ENCODE measurements at places on chromosomes 3 and 15. TPM values are rescaled to one million over a fixed set of nuclear protein-coding genes. Genes with fewer than 3 reads are reported as not detected.
A peak's percentile ranks its signal among the peaks of the same experiment; 100 is the strongest.

Gene LIPH
- total RNA-seq, result 47.9 TPM

DNA sequence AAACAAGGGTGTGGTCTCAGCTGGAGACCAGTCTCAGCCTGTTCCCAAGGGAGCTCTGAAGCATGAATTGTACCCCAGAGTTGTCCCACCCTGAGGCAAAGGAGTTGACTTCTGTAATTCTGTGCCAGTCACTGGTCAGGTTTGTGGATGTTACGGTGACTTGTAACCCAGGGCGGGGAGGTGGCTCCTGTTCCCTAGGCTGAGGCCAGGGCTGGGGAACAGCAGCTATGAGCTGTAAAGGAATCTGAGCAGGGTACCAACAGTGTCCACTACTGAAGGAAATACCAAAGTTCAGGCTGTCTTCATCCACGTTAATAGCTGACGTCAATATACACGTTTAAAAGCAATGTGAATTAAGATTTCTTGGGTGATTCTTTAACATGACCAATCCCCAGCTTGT is 266.2 kb downstream of the ABHD5 start:
- no peak for DNase-seq

DNA sequence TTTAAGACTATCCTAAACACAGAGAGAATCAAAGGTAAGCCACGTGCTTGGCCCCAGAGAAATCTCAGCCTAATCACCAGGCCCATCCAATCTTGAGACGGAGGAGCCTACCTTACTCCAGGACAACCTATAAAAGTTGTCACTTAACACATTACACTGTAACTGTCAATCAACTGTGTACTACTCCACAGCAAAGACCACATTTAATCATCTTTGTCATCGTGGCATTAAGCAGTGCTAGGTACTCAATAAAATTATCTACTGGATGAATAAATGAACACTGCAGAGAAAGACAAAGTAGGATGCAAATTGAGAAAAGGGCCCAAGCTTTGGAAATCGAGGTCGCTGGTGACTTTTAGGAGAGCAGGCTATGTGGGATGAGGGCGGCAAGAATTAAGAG is 466.7 kb downstream of the SHQ1 start:
- DNase-seq, result no peak

Gene CYP19A1
- 1.2 TPM for total RNA-seq

DNA sequence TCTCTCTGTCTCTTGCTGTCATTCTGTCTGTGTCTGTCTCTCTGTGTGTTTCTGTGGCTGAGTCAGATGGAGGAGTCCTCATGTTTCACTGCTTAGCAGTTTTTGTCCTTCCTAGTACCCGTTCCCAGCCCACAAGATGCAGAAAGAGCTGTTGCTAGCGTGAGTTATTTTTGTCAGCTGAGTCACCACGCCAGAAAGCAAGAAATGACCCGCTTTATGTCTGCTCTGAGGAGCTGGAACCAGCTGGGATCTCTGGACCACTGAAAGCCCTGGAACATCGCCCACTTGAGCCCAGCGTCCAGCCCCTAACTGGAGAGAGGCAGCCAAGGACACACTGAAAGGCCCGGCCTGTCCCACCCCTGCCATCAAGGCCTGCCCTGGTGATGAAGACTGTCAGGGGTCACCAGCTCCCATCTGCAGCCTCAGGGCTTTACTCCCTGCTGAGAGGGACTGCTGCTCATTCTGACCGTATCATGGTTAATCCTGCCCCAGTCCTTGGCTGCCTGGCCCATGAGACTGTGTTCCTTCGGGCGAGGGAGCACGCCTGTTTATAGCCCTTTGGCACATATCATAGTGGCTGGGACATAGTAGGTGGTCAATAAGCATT is 101.7 kb upstream of the TPM1 start:
- no peak for DNase-seq

Gene TMIE
- total RNA-seq, result 0.76 TPM

- no peak for DNase-seq
Measured at GRCh38 chr3:141044695-141045641, 6.2 kb upstream of the SPSB4 start.

DNA sequence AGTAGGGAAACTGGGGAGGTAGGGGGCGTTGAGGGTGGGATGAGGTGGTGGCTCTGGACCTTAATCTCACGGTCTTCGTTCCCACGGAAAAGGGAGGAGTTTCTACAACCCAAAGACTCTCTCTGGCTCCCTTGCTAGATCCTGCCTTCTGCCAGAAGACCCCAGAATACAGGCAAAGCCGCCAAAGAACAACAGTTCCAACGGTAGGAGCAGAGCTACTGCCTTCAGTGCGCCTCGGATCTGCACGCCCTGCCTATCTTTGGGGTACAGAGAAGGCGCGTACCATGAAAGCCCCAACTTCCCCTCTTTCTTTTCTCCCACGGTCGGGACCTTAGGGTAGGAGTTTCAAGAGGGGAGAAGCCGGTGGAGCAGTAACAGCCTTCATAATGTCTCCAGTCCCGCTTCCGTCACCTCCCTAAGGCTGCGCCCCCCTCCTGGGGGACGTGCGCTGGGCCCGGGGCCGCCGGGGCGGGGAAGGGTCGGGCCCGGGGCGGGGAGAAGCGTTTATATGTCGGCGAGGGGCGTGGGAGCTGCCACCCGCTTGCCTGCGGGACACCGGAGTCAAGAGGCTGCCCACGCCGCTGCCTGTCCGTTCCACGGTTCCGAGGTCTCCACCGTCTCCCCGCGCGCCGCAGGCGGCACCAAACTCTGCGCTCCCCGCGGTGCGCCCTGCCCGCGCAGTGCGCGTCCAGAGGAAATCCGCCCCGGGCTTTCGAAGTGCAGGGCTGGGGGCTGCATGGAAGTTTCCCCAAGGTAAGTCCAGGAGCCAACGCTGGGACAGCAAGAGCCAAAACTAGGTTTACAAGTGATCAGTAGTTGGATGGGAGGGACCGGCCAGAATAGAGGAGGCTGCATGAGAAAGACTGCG is at the start of gene COL6A6:
COL6A6 (plus strand) TSS at position 533 of the 868 bp plus-strand sequence. CDS start 43,188 bp downstream, outside the sequence.
- DNase-seq, result peak; percentile 85

Gene GPR176
- total RNA-seq, result 6.3 TPM

Gene WHAMM
- 10.6 TPM for total RNA-seq

DNA sequence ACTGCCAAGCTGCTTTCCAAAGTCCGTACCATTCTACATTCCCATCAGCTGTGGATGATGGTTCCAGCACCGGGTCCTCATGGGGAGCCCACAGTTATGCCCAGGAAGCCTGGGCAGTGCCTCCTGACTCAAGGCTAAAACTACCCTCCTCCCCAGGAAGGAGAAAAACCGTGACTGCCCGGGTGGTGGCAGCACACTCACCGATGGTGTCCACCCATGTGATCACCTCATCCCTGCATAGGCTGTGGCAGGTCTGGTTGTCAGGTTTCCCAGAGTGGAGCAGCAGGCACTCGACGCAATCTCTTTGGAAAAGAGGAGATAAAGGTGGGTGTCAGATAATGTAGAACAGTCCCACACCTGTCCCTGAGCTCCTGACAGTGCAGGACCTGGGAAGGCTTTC is 38.6 kb downstream of the UMPS start:
- no peak for DNase-seq

Gene SV2B
- 0.40 TPM for total RNA-seq

Gene POPDC2
- total RNA-seq, result 2.1 TPM

Gene RTP1
- not detected for total RNA-seq

GRCh38 chr3:140499114-140499757 is 178.6 kb upstream of the TRIM42 start:
- DNase-seq, result no peak

DNA sequence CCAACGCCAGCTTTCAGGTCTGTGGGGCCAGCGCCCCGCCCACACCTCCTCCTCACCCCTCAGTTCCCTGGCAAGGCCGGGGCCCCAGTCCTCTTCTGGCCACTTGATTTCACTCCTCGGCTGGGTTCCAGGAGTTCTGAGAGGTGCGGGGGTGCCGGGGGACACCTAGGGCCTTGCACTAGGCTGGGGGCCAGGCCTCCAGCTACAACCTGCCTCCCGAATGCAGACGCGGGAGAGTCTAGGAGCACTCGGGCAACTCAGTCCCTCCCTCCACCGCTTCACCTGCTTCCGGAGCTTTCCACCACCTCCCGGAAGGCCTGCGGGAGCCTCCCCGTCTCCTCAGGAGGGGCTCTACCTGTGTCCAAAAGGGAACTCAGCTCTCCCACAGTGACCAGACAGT is 35.6 kb downstream of the TNK2 start:
- peak; percentile 73 for DNase-seq

DNA sequence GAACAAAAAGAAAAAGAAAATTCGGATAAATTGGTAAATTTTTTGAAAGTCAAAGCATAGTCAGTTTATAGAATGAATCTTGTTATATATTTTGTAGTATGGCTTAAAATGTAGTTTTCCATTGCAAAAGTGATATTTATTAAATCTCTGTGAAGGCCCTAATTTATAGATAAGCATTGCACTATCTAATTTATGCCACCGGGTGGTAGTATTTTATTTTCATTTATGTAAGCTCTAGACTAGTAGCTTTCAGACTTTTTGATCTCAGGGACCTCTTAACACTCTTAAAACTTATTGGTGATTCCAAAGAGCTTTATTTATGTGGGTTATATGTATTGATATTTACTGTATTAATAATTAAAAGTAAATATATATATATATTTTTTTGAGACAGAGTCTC is 133.9 kb upstream of the LRRFIP2 start:
- DNase-seq, result no peak

Gene RBSN
- 29.9 TPM for total RNA-seq

DNA sequence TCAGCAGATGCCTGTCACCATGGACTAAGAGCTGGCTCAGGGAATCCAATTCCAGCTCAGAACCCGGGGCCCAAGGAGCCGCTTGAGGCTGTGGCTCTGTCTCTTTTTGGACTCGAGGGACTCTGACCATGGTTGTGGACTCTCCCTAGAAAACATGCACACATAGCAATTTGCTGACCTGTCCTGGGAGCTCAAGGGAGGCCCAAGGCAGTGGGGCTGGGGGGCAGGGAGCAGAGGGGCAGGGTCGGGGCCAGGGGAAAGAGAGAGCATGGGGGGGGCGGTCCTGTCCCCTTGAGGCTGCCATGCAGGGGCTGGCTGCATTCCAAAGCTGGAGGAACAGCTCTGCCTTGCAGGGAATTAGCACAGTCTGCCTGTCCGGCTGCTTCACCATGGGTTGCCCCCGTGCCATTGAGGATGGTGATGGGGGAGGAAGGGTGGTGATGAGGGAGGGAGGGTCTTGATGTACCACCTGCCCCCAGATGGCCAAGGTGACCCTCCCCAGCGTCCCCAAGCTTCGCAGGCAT is 190.1 kb downstream of the GOLGA6L6 start:
- peak; percentile 78 for DNase-seq

Gene EFL1
- 23.0 TPM for total RNA-seq

- DNase-seq, result no peak
Measured at GRCh38 chr3:66470285-66470684, 30.5 kb downstream of the LRIG1 start.

DNA sequence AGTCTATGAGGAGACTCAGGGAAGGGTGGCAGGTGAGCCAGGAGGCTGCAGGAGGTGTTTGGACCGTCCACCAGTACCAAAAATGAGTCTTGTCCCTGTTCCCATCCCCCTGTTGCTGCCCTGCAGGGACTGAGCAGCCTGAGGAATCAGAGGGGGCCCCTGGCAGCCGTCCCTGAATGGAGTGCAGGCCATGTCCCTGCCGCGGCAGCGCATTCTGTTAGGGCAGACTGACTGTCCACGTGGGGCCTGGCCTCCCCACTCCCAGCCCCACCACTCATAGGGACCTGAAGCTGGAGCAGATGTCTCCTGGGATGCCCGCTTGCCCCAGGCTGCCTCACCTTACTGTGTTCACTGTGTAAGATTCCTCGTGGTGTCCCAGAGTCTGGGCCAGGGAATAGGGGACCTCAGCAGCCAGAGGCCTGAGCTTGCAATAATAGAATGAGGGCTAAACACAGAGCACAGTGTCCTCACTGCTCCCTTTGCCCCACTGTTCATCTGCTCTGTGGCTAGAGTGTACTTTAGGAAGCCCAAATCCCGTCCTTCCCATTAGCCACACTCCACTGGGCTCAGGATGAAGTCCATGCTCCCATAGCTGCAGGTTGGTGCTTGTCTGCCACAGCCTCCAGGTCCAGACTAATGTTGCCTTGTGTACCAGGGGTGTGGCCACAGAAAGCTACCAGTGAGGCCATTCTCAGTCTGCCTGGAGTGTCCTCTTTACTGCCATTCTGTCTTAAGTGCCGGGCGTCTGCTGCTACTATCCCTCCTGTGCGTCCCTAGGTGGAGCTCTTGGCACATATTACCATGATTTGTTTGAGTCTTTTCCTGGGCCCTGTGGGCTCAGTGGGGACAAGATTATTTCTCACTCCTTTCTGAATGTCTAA is 63.2 kb downstream of the HCN4 start:
- peak; percentile 59 for DNase-seq

Gene PIF1
- total RNA-seq, result 6.2 TPM

GRCh38 chr15:31278061-31278445 is 48.6 kb upstream of the KLF13 start:
- DNase-seq, result no peak

Gene FETUB
- not detected for total RNA-seq

All from upper lobe of left lung (tissue), 6 donors.